NCI-H1930 (cell line): ENCODE measurements at places on chromosomes 12 and 14.

GRCh38 chr12:31506515-31507306, 84.2 kb downstream of the DENND5B start:
- no peak for DNase-seq

DNA sequence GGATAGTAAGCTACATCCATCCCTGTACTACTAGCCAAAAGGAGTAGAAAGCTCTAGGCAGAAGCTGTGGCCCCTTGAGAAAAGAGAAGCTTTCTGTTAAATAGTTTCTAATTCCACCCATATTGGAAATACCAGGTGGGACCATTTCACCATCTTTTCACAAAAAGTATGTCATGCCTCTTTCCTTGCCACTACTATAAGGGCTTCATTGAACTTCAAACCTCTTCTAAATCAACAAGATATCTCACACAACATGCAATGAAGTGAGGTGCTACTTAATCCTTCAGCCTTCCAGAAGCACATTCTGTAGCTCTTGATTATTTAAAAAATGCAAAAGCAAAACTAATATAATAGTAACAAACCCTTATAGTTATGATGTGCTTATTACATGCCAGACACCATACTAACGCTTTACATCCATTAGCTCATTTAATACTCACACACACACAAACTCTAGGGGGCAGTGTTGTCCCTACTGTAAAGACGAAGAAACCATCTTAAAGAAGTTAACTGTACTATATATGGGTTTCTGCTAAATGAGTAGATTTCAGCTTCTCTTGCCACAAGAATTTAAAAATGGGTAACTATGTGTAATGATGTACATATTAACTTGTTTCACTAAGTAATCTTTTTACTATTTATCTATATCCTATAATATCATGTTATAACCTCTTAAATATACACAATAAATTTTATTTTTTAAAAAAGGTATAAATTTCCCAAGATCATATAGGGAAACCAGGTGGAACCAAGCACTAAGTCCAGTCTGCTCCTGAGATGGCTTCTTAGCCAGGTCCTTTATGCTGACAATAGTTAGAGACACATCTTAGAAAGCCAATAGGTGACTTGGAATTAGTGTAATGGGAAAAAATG, 124.4 kb downstream of the RPS29 start:
- no peak for DNase-seq

DNA sequence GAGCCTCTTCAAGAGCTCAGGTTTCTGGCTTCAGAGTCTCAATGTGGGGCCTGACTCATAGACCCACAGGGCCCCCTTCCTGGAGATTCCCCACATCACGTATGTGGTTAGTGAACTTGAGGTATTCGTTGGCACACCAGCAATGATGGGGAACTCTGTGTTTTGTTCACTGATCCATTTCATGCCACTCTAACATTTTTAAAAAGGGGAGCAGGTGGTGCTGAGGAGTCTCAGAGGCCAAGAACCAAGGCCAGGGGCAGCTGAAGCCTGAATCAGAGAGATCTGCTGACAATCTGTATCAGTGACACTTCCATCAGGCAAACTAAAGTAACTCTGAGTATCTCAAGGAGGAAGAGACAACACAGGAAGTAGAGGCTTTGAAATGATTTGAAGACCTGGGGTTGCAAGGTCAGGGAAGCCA, 323.4 kb downstream of the VRK1 start:
- DNase-seq: no peak

DNA sequence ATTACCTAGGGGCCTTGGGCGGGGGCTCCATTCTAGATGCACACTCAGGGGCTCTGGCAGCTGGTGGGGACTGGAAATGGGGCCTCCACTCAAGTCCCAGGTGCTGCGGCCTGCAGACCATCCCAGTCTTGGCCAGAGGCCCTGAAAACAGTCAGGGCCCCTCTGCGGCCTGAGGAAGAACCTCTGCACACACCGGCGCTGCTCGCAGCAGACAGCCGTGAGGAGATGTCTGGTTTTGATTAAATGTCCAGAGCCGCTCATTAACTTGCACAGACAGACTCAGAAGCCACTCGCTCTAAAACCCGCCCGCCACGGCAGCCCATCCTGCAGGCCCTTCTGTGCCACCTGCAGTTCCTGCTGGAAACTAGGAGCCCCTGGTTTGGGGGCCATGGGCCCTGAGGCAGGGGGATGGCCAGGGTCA, 36.4 kb upstream of the NCOR2 start:
- no peak for DNase-seq

DNA sequence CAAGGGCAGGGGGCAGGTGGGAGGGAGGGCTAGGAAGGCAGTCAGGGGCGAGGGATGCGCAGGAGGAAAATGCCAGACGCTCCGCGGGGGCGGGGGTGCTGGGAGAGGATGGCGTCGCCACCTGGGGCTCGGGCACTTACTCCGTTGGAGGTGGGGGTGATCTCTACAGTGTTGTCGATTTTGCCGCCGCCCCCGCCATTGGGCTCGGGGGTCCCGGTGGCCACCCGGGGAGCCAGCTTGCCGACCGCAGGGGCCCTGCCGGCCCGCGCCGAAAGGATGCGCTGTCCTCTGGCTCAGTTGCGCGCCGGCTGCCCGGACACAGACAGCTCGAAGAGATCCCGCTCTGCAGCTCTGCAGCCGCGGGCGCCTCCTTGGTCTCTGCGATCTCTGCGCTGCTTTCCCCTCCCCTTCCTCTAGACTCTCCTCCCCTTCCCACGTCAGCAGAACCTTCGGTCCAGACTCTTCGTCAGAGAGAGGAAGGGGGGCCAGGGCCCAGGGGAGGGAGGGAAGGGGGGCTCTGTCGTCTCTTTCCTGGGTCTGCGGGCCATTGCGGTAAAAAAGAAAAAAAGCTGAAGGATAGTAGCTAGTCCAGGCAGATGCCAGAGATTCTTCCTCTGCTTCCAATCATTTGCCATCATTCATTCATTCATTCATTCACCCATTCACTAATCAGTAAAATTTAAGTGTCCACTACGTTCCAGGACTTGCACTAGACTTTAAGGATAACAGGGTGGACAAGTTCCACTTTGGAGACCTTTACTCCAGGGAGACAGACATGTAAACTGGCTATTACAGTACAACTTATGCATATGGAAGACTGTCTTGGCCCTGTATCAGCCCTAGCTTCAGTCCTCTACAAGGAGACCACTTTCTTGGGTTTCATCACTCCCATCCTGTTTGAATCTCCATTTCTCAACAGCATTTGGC, at the start of gene SLC22A17:
Gene SLC22A17, minus strand, starts transcription at position 382 of the 927 bp plus-strand sequence.
- peak; percentile 38 for DNase-seq

- DNase-seq: no peak
These were observed 2.2 kb upstream of the DCD start for GRCh38 chr12:54650409-54650808.

DNA sequence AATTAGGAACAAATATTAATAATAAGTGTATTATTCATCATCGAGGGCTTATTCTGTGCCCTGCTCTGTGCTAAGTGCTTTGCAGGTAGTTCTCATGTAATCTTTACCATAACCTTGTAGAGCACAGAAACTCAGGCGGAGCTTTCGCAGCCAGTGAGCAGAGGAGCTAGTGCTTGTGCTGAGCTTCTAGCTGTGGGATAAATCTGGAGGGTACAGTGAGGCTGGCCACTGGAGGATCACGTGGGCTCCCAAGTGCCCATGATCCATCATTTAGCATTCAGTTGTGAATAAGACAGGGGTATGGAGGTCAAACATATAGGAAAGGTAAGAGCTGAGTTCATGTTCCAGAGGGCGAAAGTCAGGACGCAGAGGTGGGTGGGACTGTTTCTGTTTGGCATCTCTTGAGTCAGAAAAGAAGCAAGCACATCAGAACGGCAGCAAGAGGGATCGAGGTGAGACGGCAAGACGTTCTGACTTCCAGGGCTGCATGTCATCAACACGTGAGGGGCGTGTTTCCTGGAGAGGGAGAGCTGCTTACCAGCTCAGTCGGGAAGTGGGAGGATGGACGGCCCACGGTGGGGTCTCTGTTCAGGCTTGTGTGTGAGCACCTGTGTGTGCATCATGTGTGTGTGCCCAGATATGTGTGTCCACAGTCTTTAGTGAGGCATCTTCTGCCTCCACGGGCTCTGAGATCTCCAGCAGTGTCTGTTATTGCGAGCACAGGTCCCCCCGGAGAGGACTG, 16.8 kb upstream of the KRT80 start:
- DNase-seq: no peak

GRCh38 chr12:76531056-76531455, 28.5 kb downstream of the OSBPL8 start:
- no peak for DNase-seq

- DNase-seq: no peak
These were observed 227.4 kb downstream of the TMEM132D start for GRCh38 chr12:129676411-129676810.

GRCh38 chr14:20644520-20644919, 3.0 kb upstream of the OR6S1 start:
- DNase-seq: no peak

GRCh38 chr14:76855066-76855465, 28.9 kb downstream of the LRRC74A start:
- DNase-seq: no peak

DNA sequence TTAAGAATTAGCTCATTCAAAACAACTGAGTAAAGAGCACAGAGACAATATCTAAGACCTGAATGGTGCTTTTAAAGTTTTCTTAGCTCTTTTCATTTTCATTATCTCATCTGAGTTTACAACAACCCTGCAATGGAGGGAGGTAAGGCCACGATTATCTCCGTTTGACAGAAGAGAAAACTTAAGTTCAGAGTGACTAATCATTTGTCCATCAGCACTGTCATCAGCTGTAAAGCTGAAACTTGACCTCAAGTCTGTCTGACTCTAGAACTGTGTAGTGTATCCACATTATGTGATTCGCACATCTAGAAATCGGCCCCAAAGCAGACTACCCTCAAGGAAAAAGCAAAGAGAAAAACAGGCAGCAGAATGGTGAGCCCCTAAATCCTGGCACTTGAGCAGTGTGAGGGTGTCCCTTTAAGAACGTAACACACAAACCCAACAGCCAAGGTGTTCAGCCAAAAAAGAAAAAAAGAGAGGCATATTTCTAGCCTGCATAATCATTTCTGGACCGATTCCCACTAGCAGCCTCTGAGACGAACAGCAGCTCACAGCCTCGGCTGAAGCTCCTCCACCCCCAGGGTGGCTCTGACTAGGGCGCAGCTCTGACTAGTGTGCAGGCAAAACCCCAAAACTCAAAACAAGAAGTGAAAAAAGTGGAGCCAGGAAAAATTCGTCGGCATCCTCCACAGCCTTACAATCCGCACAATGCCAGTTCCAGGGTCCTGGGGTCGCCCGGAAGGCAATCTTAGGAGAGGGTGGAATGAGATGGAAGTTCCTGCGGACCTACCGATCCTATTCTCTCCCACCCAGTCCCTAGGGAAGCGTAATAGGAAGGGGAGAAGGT, 1.6 kb downstream of the STXBP6 start:
- no peak for DNase-seq

DNA sequence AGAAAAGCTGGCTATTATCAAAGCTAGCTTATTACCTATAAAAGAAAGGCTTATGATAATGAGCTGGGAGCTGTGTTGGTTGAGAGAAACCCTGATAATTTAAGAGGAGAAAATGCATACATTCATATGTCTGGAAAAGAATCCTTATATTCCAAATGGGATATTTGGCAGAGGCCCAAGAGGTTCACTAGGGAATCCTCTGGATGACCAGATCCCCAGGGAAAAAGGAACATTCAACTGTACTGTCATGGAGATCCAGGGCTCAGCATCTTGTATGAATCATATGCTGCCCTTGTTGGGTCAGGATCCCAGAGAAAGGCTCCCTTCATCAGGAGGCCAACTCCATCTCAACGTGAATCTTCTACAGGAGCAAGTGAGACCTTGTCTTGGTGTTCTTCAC, 16.6 kb upstream of the FBXO34 start:
- DNase-seq: no peak

GRCh38 chr14:73492043-73492552, 1.4 kb downstream of the RIOX1 start:
- DNase-seq: no peak

DNA sequence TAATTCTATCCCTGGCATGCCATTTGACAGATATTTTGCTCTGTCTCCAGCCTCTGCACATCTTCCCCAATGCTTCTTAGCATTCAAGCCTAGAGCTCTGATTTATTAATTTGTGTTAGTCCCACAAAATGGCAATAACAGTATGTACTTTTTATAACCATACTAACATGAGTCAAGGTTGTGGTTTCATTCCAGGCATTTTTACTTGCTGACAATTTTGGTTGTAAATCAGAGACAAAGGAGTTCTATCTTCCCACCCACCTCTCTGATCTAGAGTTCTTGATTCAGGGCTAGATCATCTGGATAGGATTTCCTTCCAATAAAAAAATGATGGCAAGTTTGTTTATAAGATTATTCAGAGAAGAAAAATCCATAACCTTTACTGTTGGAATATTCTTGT, 18.5 kb upstream of the CISTR start:
- DNase-seq: no peak

GRCh38 chr12:15772405-15773018, 16.7 kb downstream of the EPS8 start:
- DNase-seq: no peak

DNA sequence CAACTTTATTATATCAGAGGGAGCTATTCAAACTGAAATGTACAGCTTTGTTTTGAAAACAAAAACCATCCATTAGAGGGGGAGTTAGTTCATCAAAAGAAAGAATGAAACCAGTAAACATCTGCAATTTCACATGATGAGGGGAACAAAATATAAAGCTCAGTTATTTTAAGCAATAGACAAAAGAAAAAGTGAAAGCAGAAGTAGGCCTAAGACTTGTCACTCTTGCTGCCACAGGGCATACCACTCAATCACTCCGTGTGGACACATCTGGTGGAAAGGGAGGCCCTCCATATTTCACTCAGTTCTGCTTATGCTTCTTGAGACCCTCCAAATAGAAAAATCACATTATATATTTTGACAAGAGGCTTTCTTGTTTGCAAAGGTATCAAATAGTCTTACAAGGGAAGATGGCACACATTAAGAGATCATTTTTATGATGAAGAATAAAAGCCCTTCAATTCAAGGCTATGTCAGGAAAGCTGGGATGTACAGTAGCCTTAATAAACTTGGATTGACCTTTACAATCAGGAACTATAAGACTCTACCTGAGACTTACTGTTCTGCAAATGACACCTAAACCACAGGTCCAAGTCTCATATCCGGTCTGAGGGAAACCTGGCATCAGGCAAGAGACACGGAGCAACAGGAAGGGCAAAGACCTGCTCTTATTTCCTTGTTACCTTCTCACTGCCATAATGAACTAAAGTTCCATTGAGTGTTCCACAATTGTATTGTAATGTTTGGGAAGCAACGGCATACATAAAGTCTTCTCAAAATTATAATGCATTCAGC, 222.5 kb upstream of the GRIP1 start:
- DNase-seq: no peak
